ENCODE measurements at places on chromosomes 5 and 9. TPM values are rescaled to one million over a fixed set of nuclear protein-coding genes. Genes with fewer than 3 reads are reported as not detected.

Gene NR2F1-AS1
- total RNA-seq, result not detected

Gene AGXT2
- total RNA-seq, result not detected

Gene AK8
- total RNA-seq, result 0.36 TPM

Gene PTPRD
- total RNA-seq, result 0.18 TPM

Gene PHF24
- 0.30 TPM for total RNA-seq

Gene DMRTA1
- not detected for total RNA-seq

Gene RAD50
- 49.1 TPM for total RNA-seq

DNA sequence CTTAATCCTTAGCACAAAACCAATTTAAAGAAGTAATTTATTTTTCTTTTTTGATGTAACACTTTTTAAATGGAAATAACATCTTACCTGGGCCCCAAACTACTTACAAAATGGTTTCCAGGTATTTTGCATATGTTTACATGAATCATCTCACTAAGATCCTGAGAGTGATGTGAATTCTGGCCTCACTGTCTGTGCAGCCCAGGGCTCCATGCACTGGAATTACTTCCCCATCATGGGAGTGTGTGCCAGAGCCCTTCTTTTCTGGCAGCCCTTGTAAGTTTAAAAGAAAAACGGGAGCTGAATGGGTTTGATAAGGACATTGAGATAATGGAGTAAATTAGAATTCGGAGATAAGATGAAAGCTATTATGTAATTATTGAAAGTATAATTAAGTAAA lies 12.2 kb upstream of the F2R start:
- no peak for DNase-seq

DNA sequence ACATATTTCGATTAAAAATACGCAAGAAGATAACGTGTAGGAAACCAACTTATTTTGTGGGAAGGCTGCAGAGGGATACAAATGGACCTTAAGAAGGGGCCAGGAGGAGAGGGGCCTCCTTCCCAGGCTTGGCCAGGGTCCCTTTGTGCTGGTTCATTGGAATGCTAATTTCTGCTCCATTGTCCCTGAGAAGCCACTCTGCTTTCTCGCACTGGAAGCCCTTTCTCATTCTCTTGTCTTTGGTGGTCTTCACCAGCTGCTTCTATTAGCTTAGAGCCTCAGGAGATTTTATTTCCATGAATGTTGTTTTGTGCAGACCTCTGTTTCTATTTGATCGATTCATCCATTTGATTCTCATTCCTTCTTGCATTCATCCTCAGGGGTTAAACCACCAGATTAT lies 325.4 kb downstream of the TMEM38B start:
- no peak for DNase-seq

GRCh38 chr5:59798862-59799667 lies 94.5 kb downstream of the PDE4D start:
- DNase-seq, result peak; percentile 15

DNA sequence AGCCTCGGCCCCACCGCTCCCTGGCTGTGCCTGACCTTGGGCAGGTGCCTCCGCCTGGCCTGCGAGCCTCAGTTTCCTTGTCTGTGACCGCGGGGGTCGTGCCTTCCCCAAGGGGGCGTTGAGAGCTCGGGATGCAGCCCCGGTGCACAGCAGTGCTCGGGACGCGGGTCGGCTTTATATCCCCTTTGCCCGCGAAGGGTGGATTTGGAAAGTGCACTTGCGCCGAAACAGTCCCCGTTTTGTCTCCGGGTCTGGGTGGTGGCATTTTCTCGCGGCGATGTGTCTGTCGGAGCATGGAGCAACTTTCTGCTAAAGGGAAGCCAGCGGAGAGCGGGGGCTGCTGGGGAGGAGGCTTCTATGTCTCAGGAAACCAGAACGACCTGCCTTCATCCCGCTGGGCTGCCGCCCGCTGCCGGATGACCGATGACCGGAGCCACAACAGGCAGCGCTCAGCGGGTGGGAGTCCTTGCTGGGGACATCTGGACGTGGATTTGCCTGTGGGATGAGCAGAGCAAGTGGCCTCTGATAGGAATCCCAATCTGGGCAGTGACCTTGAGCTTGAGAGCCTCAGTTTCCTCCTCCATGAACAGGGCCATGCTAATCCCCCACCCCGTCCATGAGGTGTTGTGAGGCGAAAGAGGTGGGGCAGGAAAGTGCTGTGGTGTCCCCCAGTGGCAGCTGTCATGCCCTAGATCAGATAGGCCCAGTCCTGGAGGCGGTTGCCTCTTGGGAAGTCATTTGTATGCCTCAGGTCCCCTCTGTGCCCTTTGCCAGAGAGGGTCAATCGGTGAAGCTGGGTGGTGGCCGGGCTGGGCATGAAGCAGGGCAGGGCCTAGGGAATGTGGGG lies 651 bp downstream of the HRH2 start:
- DNase-seq, result peak; percentile 44

GRCh38 chr5:162497455-162497854 lies 429.9 kb downstream of the GABRG2 start:
- DNase-seq, result no peak

DNA sequence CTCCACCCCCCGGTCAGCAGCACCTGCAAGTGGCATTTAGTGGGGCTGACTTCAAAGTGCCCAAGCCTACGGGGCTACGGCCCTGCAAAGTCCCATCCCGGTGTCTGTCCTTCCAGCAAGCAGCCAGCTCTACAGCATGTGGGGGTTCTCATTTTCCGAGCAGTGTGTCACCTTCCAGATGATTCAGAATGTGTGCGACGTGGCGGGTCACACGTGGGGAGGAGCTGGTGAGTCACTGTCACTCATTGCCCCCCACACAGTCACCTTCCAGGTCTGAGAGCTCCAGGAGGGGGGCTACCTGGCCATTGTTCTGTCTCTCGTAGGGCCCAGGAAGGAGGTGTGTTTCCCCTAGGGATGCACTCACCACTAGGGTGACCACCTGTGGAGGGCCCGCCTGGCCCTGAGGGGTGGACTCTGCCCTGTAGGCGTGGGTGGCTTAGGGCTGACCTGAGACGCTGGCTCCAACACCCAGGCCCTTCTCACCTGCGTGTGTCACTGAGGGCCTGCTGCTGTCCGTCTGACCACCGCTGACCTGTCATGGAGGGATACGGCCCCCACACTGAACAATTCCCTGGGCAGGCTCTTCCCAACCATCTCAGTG lies 70.2 kb downstream of the SEMA4D start:
- peak; percentile 84 for DNase-seq

DNA sequence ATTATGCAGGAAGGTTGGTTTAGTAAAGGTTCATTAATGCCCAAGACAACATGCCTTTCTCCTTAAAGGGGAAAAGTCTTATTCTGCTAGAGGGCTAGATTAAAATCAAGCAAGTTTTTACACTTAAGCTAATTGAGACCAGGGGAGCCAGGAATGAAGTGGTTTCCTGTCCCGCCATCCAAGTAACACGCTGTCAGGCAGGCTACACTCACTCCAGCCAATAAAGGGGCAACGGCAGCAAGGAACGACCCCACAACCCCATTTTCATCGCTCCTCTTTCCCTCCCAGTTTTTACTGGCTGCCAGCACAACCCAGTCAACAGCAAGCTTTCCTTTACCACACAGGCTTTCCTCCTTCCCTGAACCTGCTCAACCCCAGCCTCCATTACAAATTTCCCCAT lies 225.1 kb downstream of the DCP2 start:
- no peak for DNase-seq

GRCh38 chr5:79787448-79787847 lies 97.8 kb downstream of the CMYA5 start:
- DNase-seq, result no peak

DNA sequence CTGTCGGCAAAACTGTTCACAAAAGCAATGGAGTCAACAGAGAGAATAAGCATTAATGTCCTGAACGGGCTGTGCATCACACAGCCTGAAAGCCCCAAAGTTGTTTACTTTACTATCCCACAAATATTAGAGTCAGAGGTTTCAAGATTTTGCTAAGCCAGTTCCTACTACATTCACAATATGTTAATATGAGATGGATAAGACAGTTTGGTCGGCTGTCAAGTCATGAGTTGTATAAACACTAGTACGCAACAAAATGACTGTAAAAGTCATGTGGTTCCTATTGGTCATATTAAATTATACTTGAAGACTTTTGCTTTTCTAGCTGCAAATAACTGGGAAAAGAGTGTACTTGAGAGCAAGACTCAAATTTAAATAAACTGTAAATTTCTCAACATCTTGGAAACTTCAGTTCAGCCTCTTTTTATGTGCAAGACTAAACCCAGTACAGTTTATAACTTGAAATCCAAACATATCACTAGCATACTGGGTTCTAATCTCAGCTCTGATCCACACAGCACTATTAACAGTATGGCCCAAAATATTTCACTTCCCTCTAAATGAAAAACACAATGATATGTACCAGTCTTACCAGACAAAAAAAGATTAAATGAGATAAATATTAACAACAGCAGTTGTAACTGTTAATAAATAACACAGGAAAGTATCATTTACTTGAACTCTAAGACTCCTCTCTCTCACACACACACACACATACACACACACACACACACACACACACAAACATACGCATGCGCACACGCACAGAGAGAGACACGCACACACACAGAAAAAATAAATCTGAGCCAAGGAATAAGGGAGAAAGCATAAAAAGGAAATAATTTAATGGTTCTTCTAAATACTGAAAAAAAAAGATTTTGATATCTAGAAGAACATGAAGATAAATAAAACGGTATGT lies 33.1 kb downstream of the FANCC start:
- no peak for DNase-seq

DNA sequence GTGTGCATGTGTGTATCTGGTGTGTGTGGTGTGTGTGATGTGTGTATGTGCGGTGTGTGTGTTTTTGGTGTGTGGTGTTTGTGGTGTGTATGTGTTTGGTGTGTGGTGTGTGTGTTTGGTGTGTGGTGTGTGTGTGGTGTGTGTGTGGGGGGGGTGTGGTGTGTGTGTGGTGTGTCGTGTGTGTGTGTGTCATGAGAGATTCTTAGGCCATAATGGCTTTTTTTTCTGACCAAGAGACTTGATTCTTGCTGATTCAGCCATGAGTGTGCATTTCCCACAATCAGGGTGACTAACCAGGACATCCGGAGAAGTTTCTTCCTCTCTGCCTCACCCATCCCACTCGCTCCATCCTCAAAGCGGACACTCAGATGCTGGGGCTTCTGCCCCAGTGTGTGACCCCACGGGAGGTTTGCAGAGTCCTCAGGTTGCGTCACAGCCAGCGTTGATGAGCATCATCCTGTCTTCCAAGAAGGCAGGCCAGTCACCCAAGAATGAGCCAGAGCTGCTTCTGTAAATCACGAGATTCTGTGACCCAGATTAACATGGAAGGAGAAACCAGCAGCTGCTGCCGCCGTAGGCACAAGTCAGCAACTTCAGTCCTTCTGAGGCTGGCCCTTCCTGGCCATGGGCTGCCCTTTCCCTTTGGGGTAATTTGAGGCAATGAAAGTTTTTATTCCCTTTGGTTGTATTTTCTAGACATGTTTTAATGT lies 12.5 kb upstream of the CTSL start:
- no peak for DNase-seq

- DNase-seq, result no peak
These were observed 140.6 kb downstream of the FSTL4 start for GRCh38 chr5:133471699-133472098.

DNA sequence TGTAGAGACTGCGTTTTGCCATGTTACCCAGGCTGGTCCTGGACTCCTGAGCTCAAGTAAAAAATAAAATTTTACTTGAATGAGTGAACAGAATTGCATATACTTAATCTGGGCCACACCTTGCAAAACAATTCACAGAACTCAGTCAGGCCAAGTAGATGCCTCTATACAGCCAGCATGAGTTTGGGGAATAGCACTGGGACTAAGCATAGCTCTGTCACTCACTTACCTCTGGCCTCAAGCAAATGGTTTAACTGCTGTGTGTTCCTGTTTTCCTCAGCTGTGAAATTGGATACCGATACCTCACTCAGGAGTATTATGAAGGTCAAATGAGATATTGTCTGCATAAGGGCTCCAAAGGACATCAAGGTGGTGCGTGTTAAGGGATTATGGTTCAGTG lies 10.9 kb upstream of the FRMPD1 start:
- DNase-seq, result no peak

DNA sequence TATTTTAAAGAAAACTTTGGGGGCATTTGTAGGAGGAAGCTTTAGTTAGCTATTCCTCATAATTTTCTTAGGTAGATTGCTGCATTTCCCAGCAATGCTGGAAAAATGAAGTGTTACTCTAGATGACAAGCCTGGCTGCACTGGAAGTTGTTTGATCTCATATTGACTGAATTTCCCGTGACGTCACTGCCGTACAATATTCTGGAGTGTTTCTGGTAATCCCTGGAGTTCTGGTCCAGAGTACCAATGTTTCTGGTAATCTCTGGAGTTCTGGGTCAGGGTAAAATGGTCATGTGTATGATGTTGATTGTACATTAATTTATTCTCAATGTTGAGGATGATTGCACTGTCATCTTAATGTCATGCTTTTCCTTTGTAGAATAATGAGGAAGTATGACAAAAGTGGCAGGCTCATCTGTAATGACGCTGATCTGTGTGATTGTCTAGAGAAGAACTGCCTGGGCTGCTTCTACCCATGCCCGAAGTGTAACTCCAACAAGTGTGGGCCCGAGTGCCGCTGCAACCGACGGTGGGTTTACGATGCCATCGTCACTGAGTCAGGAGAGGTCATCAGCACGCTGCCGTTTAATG lies 26.2 kb downstream of the ARL14EPL start:
- no peak for DNase-seq

DNA sequence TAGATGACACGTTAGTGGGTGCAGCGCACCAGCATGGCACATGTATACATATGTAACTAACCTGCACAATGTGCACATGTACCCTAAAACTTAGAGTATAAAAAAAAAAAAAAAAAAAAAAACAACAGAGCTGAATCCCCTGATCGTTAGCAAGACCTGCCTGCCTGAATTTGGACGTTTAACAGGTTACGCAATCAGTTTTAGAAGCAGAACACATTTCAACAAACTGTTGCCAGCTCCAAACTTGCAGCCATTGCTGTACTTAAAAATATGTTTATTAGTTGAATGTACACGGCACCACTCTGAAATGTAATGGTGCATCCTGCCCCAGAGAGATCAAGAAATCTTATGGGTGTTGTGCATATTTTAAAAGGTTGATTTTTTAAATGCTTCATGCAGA lies 680.0 kb downstream of the TLE4 start:
- no peak for DNase-seq

GRCh38 chr5:99449786-99450185 lies 521.0 kb upstream of the CHD1 start:
- DNase-seq, result no peak

- DNase-seq, result no peak
These were observed 87.3 kb downstream of the YIPF5 start for GRCh38 chr5:144083185-144083584.

- no peak for DNase-seq
These were observed 19.8 kb downstream of the NIPAL4 start for GRCh38 chr5:157479612-157480510.

All from activated naive CD8-positive, alpha-beta T cell treated with anti-CD3 and anti-CD28 coated beads for 36 hours (primary cell).